ENCODE measurements at places on chromosomes 3 and 15.

GRCh38 chr3:73603762-73604171 is 21.0 kb downstream of the PDZRN3 start:
- DNase-seq, result no peak

DNA sequence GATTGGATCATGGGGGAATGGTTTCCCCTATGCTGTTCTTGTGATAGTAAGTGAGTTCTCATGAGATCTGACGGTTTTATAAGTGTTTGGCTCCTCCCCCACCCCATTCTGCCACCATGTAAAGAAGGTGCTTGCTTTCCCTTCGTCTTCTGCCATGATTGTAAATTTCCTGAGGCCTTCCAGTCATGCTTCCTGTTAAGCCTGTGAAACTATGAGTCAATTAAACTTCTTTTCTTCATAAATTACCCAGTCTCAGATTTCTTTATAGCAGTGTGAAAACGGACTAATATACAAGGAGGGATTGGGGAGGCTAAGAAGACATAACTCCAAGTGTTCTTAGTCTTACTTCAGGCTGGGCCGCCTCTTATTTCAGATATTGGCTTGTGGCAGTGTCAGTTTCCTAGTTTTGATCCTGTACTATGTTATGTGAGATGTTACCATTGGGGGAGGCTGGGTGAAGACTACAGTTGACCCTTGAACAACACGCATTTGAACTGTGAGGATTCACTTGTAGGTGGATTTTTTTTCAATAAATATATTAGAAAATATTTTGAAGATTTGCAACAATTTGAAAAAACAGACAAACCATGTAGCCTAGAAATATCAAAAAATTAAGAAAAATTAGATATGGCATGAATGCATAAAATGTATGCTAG is 44.9 kb downstream of the NMD3 start:
- no peak for DNase-seq

DNA sequence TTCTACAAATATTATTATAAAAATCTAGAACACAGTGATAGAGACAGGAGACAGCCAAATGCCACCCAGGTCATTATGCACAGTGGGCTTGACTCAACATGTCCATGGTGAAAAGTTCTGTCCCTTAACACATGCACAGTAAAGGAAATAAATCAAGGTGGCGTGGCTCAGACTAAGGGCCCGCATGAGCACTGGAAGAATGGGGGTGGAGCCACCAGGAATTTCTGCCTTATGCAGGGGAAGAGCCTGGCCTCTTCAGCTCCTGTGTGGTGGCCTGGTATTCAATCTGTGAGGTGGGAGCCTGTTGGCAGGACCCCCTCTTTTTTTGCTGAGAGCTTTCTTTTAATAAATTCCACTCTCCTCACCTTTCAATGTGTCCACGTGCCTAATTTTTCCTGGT is 17.2 kb upstream of the SPG21 start:
- no peak for DNase-seq

DNA sequence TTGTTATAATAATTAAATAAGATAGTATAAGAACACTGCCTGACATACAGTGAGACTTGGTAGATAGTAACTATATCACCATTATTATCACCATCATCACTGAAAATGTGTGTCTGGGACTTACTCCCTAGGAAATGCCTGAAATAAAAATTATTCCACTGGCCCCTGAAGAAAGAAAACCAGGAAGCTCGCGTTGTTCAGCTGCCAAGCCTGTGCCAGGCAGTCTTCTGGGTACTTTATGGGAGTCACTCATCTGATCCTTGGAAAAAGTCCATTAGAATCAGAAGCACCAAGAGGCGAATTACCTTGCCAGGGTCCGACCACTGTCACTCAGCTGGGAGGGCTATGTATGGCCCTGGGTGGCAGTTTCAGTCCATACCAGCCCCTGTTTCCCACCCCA is 220.3 kb upstream of the TPM1 start:
- no peak for DNase-seq

GRCh38 chr3:25856902-25857518 is 67.1 kb downstream of the OXSM start:
- DNase-seq, result no peak

DNA sequence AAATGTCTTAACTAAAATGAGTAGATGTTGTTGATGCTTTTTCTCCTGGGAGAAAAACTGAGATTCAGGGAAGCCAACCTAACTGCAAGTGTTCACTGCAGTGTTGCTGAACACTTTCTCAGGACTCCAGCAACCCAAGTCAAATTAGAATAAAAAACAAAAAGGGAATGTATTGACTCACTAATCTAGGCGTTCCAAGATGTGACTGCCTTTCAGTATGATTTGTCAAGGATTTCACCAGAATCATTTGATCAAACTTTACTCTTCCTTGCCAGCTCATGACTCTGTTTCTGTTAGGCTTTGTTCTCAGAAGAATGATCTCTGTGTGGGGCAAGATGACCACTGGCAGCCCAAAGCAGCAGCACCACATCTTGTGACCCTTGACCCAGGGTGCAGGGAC is 364.0 kb downstream of the CACNA2D3 start:
- DNase-seq, result no peak

DNA sequence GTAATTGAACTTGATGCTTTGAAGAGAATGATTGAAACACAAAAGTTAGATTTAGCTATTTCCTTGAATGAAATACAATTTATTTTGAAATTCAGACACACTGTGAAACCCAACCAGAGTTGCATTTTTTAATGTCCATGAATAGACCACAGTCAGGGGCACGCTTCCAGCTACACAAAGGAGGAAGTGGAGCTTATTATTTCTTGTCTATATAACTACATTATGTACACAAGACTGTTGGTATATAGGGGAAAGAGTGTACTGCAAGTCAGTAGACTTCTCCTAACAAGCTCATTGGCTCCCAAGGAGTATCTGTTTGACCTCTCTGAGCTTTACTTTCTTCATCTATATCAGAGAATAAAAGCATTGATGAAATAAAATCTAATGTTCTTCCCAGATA is 326.2 kb downstream of the RYR3 start:
- no peak for DNase-seq

GRCh38 chr3:99839613-99840012 is 22.0 kb downstream of the CMSS1 start:
- DNase-seq, result no peak

GRCh38 chr15:88476635-88477060 is 9.1 kb downstream of the MRPS11 start:
- DNase-seq, result no peak

GRCh38 chr3:172142051-172142863 is 102.9 kb downstream of the FNDC3B start:
- no peak for DNase-seq

- no peak for DNase-seq
Measured at GRCh38 chr3:48694610-48695392, 9.1 kb upstream of the NCKIPSD start.

DNA sequence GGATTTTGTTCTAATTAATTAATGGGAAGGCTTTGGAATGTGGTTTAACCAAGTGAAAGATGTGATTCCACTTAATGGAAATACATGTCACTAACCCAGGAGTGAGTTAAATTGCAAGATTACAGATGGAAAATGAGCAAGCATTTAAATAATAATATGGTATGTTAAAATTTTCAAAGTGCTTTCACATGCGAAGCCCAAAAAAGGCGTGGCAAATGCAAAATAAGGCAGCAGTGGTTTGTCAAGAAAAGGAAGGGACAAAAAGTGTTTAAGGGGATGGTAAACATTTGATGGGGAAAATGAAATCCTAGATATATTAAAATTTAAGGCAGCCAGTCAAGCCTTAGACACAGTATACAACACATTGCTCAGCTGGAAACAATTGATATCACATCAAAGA is 2.9 kb downstream of the TICRR start:
- no peak for DNase-seq

- no peak for DNase-seq
Measured at GRCh38 chr15:100373120-100373896, 31.5 kb upstream of the ADAMTS17 start.

DNA sequence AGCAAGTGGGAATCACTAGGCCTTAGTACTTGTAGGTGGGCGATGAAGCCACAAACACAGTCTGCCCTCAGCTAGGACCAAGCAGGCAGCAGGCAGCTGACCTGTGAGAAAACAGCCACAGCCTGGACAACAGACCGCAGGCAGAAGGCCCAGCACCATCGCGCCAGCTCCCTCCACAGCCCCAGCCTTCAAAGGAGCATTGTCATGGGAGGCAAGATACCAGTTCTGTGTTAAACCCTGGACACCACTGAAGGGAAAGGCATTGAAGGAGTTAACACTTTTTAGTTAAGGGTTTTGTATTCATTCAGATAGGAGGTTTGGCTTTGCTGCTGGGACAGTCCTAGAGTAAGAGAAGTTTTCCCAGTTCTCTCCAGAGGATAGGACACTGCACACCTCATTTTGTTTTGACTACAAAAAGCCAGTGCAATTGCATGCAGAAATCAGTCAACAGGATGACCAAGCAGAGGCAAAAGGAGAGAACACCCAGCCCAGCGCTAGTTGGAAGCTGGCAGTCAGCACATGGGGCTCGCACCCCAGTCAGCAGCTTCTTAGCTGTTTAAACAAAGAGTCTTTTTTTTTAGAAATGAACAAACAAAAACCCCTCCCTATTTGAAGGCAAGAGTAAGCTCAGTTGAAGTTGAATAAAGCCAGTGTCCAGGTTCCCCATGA is 286.1 kb upstream of the TPM1 start:
- DNase-seq, result no peak

DNA sequence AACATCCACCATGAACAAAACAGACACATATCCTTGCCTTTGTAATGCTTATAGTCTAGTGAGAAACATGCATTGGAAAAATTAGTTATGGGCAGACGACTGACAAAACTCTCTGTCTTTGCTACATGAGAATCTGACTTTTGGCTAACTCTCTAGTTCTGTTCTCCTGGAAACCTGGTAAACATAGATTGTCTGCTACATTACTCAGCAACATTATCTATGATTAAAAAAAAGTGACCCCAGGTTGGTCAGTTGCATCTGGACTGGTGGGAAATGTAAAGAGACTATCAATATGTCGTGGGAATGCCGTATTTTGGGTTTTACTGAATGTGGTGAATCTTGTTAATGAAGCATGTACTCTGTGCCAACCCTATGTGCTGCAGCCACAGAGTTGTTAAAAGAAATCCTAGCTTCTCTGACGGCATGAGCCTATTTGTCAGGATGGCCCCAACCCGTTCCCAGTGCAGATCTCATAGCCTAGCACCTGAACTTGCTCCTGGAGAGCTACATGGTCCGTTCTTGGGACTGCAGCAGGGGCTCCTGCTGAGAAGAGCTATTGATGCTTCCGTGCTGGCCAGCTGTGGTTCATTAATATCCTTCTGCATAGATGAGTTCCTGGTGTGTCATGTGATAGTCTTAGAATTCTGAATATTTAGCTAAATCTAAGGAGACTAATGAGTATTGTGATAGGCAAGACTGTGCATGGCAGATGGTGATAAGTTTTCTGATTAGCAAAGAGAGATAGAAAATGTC is 311.7 kb upstream of the ZNF717 start:
- no peak for DNase-seq

- no peak for DNase-seq
Measured at GRCh38 chr3:135243616-135244015, 448.6 kb downstream of the EPHB1 start.

DNA sequence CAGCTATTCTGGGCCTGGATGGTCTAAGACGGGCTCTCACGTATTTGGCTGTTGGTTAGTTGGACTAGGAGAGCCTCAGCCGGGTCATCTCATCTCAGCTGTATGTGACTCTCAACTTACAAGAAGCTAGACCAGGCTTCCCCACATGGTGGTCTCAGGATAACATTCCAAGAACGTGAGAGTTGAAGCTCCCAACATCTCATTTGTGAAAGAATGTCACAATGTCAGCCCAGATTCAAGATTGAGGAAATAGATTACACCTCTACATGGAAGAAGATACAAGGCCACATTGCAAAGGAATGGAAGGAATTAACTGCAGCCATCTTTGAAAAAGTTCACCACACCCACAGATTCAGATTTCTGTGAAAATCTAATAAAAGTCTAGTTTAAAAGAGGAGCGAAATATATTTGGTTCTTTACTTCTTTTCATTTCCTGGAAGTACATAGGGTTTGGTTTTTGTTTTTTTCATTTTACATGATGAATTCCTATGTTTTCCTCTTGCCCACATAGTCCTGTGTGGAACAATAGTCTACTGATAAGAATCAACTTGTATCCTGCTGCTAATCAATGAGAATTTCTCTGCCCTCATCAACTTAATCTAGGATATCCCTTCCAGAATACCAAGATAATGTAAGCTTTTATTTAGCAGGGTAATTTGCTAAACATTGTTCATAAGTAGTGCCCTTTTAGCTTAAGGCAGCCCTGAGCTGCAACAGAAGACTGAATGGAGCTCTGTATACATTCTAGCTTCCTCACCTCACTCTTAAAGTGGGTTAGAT is 116.5 kb downstream of the CMSS1 start:
- no peak for DNase-seq

DNA sequence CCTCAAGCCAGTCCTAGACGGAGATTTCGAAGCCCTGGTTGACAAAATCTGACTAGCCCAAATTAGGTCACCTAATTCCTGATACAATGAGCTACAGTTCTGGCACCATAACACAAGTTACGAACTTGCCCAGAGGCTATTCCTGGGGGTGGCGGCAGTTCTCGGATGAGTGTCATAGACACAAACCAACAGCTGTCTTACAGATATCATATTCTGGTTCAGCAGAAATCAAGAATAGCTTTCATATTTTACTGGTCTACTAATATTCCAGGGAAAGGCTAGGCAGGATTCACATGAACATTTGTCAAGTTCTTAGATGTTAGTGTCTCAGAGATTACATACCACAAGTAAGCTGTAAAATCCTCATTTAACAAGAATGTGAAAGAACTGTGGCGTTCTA is 8.8 kb downstream of the ANAPC13 start:
- DNase-seq, result no peak

- DNase-seq, result no peak
Measured at GRCh38 chr3:38047896-38048295, 8.9 kb downstream of the DLEC1 start.

DNA sequence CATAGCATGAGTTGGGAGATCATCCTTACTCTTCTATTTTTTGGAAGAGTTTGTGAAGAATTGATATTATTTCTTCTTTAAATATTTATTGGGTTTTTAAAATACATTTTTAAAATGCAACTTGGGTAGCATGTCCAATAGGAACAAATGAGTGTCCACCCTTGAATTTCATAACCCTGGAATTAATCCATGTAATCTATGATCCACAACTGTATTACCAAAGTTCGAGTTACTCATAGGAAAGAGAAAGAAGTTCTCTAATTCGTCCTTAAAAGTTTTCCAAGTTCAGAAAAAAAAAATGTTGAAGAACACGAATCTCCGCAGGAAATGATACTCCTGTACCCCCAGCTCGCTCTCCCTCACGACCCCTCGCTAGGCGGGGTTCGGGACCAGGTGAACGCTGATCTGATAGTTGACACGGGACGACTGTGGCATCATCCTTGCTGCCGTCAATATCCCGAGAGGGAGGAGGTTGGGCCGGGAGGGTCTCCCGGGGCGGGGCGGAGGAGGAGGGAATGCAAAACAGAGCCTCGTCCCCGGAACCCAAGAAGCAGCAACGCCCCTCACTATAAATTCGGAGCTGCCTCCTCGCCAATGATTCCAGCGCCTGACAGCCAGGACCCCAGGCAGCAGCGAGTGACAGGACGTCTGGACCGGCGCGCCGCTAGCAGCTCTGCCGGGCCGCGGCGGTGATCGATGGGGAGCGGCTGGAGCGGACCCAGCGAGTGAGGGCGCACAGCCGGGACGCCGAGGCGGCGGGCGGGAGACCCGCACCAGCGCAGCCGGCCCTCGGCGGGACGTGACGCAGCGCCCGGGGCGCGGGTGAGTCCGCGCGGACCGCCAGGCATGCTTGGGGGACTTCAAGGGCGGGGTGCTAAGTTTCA is at the start of gene AGTR1:
TSS of gene AGTR1 (plus strand) at position 598 of the 884 bp plus-strand sequence. CDS start 43,133 bp downstream, outside the sequence.
- DNase-seq, result no peak
